ENCODE measurements at places on chromosomes 4 and X.

GRCh38 chr4:38314663-38315062, 349.3 kb upstream of the KLF3 start:
- no peak for DNase-seq

DNA sequence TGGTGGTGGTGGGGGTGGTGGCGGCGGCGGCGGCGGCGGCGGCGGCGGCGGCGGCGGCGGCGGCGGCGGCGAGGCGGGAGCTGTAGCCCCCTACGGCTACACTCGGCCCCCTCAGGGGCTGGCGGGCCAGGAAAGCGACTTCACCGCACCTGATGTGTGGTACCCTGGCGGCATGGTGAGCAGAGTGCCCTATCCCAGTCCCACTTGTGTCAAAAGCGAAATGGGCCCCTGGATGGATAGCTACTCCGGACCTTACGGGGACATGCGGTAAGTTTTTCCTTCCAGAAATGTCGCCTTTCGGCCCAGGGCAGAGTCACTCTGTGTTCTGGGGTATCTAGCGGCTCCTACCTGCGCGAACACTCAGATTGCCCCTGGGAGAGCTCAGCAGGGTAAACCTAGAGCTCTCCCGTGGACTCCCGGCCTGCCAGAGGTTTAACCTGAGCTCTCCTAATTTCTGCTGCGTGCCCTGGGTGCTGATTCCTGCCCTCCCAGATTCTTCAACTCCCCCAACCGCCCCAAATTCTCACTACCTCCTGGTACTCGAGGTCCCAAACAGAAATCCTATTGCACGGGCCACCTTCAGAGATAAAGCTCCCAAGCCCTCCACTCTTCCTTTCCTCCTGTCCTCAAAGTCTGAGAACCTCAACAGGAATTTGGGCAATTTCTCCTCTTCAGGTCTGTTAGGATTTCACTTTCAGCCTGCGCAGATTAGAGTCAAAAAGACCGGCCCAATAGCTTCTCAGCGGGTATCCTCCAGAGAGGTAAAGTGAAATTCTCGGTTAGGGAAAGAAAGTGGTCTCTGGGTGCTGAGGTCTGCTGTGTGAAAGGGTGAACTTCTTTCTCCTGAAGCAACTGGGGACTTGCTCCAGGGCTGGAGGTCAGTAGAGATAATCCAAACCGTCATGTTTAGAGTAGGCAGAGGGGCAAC, 2.9 kb downstream of the AR start:
- DNase-seq: no peak

DNA sequence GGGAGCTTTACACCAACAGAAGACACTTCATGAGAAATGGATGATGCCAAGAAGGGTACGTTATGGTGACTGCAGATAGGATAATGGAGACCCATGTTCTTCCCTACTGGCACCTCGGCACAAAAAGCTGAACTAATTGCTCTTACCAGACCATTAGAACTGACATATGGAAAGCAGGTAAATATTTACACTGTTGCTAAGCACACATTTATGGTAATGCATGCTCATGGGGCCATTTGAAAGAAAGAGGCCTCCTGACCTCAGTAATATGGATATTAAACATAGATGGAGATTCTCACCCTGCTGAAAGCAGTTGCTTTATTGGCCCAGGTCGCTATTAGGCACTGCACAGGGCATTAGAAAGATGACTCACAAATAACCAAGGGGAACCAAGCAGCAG, 1759.6 kb downstream of the C4orf33 start:
- no peak for DNase-seq

DNA sequence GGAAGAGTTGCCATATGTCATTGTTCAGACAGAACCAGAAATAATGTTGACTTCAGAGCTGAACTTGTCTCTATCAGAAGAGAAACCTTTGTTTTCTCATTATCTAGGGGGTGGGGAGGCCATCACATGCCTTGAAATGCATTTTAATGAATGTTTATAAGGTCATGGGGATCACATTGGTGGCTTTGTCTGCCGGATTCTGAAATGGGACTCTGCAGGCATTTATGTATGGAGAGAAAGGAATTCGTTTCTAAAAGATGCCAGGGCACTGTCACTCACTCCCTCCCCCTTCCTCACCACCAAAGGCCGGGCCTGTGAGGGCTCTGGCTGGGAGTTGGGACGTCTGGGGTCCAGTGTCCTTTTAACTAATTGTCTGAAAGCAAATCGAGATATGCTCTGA, 102.2 kb downstream of the MAMLD1 start:
- DNase-seq: no peak

DNA sequence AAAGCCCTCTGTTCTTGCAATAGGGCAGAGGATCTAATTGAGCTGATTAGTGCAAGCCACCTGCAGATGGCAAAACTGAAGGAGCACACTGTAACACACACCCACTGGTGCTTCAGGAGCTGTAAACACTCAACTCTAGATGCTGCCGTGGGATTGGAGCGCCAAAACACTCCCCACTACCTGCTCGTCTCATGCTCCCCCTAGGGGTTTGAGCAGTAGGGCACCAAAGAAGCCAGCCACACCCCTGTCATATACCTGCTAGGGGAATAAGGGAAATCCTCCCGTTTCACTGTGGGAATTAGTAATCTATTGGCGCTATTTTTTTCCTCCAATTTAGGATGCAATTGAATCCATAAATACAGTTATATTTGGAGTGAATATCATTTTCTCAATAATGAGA, 360.2 kb downstream of the GLUD2 start:
- DNase-seq: no peak

- DNase-seq: no peak
These were observed 161.3 kb upstream of the KIT start for GRCh38 chr4:54496412-54496811.

- no peak for DNase-seq
These were observed 93.7 kb downstream of the ADGRL3 start for GRCh38 chr4:61293707-61294400.

GRCh38 chr4:87521757-87522374, 7.3 kb downstream of the SPARCL1 start:
- no peak for DNase-seq

DNA sequence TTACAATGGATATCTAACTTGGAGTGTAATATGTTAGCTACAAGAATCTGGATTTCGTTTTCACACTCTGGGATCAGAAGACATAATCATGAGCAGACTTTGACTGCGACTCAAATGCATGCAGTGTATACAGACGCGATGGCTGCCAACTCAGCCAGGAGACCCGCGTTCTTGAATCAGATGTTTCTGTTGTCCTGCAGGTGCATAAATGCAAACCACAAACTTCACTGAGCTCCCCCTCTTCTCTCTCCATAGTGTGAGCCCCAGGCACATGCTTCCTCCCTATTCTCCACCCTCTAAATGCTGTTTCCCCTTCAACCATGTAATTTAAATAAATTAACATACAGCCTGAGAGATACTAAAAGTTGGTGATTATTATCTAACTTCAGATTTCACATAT, 347.9 kb downstream of the DCHS2 start:
- DNase-seq: no peak

- no peak for DNase-seq
These were observed 594.5 kb downstream of the ARAP2 start for GRCh38 chr4:35649778-35650177.

DNA sequence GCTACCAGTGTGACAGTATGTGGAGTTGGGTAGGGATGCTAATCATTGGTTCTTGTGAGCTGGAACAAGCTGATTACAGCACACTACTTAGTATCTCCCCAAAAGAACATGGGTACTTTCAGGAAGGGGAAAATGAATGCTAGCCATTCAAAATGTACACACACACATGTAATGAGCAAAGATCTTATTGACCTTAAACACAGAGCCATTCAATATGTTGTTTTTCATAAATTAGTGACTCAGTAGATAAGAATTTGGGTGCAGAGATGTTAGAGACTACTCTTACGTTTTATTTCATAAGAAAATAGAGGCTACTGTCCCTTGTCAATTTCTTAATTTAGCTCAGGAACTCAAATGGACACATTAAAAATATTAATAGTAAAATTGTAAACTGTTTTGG, 509.5 kb upstream of the ATOH1 start:
- DNase-seq: no peak

GRCh38 chr4:11593576-11594116, 165.0 kb upstream of the HS3ST1 start:
- no peak for DNase-seq

DNA sequence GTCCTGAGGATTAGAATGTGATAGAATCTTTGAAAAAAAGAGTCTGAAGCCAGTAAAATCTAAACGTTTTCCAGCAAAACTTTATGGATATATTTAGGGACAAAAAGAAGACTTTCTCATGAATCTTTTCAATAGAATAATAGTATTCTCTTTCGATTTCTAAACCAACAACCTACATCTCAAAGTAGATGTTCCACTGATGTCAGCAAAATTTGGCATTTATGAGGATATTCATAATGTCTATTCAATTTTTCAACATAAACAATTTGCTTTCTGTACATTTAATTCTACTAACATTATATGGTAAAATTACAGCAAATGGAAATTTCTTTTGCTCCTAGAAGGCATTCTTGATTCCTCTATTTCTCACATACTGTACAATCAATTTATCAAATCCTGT, 886.5 kb downstream of the CENPC start:
- DNase-seq: no peak

- no peak for DNase-seq
These were observed 304.9 kb upstream of the KLF3 start for GRCh38 chr4:38359113-38359512.

GRCh38 chr4:54217642-54218495, 11.2 kb upstream of the PDGFRA start:
- DNase-seq: peak; percentile 65

DNA sequence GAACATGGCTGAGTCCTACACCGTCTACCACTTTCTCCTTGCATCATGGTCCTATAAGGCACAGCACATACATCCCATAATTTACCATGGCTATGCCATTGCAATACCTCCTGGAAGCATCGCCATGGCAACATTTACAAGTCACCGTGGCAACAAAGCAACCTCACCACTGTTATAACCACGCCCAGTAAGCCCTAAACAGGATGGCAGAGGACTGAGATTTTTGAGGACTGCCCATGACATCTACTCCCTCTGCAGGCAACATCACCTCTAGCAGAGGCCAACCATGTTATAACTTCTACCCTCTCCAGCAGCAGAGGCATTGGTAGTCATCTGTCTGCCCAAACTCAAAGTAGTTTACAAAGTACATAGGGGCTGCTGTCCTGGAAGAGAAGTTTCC, 29.7 kb downstream of the BCOR start:
- DNase-seq: no peak

- DNase-seq: no peak
These were observed 838 bp upstream of the ABCG2 start for GRCh38 chr4:88159229-88159725.

DNA sequence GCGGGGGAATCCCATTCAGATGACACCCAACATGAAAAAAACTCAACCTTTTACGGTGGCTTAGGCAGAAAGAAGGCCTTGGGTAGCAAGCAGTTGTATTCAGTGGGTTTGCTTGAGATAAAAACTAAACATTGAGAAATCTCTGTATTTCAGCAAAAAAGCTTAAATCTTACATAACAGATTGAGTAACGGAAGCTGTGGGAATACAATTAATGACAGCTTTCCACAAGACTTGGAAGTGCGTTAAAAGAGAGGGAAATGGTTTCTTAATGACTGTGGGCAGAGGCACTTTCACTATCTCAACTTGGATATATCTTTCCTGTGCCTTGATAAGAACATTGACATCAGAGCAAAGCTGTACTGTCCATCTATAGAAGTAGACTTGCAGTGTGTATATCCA, 418.5 kb upstream of the HS3ST1 start:
- no peak for DNase-seq

DNA sequence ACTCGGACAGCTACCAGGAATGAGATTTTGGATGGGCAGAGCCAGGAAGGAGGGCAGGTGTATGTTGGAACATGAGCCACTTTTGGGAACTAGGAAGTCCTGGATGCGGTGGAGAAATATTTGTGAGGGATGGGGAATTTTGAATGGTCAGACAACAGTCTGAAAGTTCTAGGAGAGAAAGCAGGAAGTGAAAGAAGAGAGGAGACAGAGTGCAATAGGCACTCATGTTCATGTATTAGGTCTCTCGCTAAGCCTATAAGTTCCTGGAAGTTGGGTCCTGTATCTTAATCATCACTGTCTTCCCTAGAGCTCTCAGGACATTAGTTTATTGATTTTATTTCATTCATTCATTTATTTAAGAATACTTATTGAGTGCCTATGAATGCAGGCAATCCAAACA, 65.7 kb upstream of the CITED1 start:
- no peak for DNase-seq

- no peak for DNase-seq
These were observed 120.5 kb downstream of the AFF1 start for GRCh38 chr4:87055311-87055710.

GRCh38 chr4:85672116-85672515, 197.2 kb downstream of the ARHGAP24 start:
- no peak for DNase-seq

DNA sequence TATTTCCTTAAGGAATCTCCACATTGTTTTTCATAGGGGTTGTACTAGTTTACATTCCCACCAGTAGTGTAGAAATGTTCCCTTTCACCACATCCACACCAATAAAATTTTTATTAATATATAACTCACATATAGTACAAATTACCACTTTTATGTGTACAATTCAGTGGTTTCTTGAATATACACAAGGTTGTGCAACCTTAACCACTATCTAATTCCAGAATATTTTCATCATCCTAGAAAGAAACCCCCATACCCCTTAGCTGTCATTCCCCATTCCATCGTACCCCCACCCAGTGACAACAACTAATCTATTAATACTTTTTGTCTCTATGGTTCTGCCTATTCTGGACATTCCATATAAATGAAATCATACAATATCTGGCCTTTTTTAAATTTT, 108.3 kb upstream of the USP9X start:
- no peak for DNase-seq

- DNase-seq: no peak
These were observed 154.5 kb downstream of the GRXCR1 start for GRCh38 chr4:43047058-43047457.

GRCh38 chr4:23697001-23697528, 192.8 kb downstream of the PPARGC1A start:
- DNase-seq: no peak

- DNase-seq: no peak
These were observed 3.7 kb downstream of the ZFP92 start for GRCh38 chrX:153414856-153415510.

GRCh38 chr4:160143574-160143973, 1040.7 kb downstream of the RAPGEF2 start:
- DNase-seq: no peak

DNA sequence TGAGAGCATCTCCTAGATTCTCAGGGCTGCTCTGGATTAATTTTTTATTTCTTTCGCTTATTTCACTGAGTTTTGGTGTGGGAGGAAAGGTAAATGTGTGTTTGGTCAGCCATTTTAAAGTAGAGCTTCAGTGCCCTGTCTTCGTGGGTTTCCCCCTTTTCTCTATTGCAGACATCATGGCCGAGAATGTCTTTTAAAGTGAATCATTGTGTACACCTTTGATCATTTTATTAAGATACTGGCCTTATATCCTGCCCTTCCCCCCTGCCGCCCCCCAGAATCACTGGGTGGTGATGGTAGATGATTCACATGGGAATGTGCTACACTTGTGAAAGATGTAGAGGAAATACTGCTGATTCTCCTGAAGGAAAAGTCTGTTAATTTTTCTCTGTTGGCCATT, 23.8 kb downstream of the CDKL5 start:
- DNase-seq: no peak

- no peak for DNase-seq
These were observed 57.5 kb downstream of the FAM13A start for GRCh38 chr4:88999392-88999930.
